ENCODE measurements at places on chromosomes 12 and 14.

GRCh38 chr12:122865268-122866231, 30.3 kb downstream of the HIP1R start:
- DNase-seq, result no peak

DNA sequence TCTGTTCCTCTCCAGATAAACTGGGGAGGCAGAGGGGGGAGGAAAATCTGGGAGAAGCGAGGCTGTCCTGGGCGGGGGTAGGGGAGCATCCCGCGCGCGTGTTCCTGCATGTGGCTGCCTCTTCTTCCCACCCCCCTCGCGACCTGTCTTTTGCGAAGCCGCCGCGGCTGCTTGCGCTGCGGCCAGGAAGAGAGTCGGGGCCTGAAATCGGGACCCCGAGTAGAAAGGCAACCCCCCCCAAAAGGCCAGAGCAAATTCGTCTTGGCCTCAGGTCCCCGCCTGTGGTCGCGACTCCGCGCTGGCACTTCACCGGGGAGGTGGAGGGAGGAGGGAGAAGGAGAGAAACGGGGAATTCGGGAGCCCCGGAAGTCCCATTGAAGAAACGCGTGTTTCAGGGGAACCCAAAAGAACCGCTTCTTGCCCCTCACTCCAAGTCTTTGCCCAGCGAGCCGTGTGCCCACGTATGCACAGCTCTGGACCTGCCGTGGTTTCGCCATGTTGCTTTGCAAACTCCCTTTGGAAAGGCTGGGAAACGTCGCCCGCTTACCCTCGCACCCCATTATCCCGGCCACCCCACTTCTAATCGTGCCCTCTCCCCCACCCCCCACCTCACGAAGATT, 944 bp downstream of the CCND2 start:
- peak; percentile 39 for DNase-seq

- no peak for DNase-seq
Measured at GRCh38 chr14:24670594-24670993, 36.6 kb upstream of the GZMB start.

- no peak for DNase-seq
Measured at GRCh38 chr14:28879573-28879996, 113.0 kb downstream of the FOXG1 start.

- DNase-seq, result peak; percentile 85
Measured at GRCh38 chr12:6215932-6216494, 15.8 kb downstream of the CD9 start.

DNA sequence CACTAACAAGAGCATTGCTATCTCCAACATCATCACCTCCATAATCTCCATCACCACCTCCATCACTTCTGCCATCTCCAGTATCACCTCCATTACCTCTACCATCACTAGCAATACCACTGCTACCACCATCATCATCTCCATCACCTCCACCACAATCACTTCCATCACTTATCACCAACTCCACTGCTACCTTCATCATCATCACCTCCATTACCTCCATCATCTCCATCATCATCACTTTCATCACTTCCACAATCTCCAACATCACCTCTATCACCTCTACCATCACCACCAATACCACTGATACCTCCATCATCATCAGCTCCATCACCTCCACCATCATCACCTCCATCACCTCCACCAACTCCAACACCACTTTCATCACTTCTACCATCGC, 102.4 kb upstream of the TMEM132C start:
- no peak for DNase-seq

DNA sequence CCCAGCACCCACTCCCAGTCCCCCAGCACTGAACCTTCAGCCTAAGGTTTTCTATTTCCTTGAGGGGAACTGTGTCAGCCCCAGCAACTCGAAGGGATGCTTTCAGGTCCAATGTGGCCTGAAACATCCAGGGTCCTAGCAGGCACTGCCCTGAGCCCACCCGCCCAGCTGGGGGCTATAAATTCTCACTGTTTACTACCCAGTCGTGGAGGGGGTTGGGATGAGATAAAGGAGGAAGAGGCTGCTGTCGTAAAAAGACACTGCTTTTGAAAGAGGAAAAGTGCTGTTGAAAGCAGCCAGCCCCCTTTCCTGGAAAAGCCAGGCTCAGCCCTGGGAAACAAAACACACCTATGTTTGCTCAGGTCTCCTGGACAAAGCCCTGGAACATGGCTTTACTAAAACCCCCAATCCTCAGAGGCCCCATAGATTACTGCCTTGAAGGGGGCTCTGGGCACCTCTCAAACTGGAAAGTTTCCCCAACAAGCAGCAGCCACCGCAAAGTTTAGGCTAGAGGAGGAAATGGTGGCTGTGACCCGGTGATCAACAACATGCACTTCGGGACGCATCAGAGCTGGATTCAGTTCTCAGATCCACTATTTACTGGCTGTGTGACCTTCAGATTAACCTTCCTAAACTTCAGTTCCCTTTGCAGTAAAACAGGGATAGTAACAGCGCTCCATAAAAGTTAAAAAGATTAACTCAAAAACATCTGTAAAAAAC, 51.0 kb downstream of the ACTN1 start:
- no peak for DNase-seq

- no peak for DNase-seq
Measured at GRCh38 chr12:115194448-115194847, 510.5 kb upstream of the TBX3 start.

GRCh38 chr12:104588921-104589590, 132.3 kb downstream of the CHST11 start:
- DNase-seq, result no peak

DNA sequence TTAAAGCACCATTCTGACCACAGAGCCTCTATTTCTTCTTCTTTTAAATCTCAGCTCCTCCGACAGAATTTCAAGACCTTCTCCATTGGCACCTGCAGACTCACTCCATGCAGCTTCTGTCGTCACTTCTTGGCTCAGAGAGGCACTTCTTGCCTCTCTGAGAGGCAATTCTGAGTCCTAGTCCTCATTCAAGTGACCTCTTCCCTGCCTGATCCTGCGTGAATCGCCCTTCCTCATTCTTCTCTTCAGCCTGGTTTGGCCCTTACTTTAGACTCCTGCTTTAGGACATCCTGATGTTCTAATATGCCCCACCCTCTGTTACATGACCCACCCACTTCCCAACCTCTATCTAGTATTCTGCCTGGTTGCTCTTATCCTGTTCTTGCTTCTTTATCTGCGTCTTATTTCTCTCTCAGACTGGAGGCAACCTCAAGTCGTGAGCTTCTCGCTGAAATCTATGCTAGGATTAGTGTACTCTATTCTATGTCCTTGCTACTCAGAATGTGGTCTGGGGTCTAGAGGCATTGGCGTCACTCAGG, 55.6 kb upstream of the CISTR start:
- no peak for DNase-seq

DNA sequence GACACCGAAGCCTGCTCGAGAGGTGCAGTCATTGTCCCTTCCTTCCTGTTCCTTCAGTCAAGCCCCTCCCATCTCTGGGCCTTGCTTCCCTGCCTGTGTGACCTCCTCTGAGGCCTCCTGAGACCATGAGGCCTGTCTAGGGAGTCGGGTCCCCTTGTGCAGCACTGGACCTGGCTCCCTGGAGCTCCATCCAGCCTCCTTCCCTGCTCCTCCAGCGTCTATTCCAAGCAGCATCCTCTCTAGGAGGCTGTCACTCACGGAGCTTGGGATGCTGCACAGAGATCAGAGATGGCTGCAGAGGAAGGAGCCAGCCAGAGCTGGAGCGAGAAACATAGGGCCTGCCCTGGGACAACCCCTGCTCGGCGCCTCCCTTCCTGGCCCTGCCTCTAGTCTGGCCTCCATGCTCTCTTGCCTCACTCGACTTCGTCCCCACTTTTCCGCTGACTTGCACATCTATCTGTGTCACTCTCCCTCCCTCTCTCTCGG, 142.7 kb downstream of the BCL11B start:
- DNase-seq, result no peak

DNA sequence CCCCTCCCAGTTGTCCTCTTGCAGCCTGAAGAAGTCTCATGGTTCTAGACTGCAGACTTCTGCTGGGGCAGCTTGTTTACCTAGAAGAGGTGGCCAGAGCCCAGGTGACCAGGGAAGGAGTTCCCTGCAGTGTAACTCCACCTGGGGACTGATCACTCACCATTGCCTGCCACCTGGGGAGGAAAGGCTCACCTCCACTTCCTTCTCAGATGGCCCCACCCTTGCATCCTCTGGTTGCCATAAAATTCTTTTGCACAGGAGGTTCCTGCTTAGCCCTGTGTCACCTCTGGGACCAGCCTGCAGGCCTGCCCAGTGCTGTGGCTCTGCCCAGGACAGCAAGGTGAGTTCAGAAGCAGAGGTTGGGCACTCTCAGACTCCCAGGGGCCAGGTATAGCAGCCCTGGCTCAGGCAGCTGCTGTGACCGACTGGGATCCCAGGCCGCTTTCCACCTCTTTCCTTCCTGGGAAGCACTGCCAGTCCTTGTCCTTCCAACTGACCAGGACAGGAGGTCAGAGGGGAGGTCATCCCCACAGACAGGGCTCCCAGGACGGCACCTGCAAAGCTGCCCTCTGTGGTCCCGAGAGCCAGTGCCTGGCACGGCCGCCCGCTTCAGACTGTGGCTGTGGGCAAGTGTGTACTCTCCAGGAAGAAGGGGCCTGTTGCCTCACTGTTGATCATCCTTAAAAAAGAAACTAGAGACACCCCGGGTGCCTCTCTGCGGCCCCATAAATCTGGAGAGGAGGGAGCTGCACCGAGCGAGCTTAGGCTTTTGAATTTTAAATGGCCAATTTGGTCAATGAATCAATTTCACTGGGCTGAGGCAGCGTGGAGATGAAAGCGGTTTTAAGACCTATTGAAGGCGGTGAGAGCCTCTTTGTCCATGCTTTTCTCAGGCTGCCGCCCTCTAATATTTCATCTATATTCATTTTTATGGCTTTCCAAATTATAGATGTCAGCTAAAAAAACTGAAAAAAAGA, 79.5 kb upstream of the C14orf180 start:
- DNase-seq, result no peak

DNA sequence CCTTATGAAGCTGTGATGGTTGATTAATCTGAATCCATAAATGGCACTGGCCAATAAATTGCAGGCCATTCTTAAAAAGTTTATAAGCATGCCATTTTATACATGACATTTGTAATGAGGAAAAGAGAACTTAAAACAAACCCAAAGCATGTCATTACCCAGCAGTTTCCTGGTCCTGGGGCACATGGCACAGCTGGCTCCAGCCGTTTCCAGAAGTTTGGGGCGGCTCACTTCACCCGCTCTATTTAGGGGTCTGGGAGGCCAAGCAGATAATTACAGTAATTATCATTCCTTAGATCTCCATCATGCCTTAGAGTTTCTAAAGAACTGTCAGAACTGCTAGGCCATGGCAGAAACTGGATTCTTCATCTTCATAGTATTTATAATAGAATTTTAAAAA, 6.4 kb downstream of the ADGRD1 start:
- no peak for DNase-seq
